Neural progenitor cell (in vitro differentiated cells): ENCODE measurements at places on chromosomes 4 and X. TPM values are rescaled to one million over a fixed set of nuclear protein-coding genes. Genes with fewer than 3 reads are reported as not detected.

DNA sequence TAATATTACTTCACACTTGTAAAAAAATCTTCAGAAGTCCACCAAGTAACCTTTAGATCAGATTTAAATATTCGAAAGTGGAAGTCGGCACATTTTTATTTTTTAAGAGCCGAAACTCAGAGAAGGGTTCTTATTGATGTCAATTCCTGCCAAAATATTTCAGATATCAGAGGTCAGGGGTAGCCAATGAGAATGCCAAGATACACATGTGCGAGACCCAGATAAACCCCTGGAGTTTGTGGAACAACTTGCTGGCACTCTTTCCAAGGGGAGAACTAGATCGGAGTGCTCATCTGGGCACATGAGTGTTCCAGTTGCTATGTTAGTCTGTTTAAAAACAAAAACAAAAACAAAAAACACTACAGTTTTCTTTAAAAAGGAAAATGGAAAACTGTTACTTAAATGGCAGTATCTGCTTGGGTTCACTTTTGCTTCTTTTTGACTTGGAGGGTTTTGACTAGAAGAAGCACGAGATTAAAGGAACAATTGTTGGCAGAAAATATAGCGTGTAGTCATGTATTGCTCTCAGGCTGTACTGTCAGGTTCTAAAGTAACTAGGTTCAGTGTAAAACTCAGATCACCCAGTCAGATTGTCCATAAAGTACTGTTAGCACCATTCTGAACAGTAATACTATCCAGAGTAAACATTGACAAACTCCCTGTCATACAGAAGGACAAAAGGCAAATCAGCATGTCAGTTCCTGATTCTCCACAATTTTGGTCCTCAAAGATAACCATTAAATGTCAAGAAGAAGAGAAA, 188.0 kb upstream of the PACRGL start:
- DNase-seq, result no peak

DNA sequence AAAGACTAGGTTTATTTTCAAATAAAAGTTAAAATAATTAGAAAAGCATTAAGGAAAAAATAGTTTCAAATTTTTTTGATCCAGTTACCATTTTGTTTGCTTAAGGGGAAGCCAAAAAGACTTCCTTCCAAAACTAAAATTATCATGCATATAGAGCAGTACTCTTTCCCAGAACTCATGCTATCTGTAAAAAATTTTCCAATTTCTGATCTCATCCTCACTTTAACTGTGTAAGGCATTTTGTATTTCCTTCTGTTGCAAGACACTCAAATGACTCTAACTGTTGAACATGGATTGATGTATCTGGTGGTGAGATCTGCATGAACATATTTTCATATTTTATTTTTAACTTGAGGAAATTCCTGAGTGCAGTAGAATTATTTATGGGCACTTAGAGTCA, 150.1 kb downstream of the ADAM29 start:
- DNase-seq, result no peak

GRCh38 chr4:122548452-122548851, 72.4 kb downstream of the IL21 start:
- DNase-seq, result no peak

FAM53A gene
- total RNA-seq, result 3.2 and 10.3 TPM in 2 replicates

ZXDA gene
- not detected in 2 replicates for total RNA-seq

DNA sequence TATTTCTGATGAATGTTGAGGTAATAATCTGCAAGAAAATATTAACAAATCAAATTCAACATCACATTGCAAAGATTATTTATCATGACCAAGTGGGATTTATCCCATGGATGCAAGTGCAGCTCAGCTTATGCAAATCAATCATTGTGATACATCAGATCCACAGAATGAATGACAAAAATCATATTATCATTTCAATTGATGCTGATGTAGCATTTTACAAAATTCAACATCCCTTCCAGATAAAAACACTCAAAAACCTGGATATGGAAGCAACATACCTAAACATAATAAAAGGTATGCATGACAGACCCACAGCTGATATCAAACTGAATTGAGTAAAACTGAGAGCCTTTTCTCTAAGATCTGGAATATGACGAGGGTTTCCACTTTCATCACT, 1915.4 kb downstream of the ARAP2 start:
- DNase-seq, result no peak

- DNase-seq, result no peak
Observed at GRCh38 chr4:156248917-156249316, 295.3 kb upstream of the CTSO start.

GRCh38 chr4:41506130-41506529, 31.8 kb upstream of the LIMCH1 start:
- no peak for DNase-seq

STBD1 gene
- total RNA-seq, result 2.5 and 5.4 TPM in 2 replicates

DNA sequence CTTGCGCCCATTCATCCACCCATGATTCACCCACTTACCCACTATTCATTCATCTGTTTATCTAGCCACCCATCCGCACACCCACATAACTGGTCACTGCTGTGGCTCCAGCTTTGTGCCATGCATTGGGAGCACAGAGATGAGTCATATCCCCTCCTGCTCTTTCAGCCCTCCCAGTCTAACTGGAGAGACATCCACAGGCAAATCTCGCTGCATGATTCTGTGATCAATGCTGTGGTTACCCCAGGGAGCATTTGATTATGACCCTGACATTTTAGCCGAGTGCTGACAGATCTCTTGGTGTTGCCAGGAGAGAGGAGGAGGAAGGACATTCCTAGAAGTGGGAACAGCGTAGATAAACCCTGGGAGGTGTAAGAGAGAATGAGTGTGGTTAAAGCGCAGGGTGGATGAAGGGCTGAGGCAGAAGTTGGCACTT, 10.4 kb upstream of the PORCN start:
- DNase-seq, result no peak

DNA sequence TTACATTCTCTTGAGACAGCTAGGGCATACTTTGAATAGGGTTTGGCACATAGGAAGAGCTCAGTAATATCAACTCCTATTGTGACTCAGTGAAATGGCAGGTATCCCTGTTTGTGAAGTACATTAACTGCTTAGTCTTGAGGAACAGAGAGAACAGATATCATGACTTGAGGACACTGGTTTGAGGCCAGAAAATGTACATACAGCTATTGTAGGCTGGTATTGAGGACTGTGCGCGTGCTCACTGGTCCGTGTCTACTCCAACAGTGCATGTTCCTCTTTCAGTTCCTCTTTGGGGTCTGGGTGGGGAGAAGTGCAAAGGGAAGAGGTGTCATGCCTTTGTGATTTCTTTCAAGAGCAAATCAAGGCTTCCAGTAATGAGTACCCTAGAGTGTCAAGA, 34.6 kb upstream of the TBC1D9 start:
- DNase-seq, result no peak

PFKFB1 gene
- total RNA-seq, result 0.17 and 0.74 TPM in 2 replicates

DNA sequence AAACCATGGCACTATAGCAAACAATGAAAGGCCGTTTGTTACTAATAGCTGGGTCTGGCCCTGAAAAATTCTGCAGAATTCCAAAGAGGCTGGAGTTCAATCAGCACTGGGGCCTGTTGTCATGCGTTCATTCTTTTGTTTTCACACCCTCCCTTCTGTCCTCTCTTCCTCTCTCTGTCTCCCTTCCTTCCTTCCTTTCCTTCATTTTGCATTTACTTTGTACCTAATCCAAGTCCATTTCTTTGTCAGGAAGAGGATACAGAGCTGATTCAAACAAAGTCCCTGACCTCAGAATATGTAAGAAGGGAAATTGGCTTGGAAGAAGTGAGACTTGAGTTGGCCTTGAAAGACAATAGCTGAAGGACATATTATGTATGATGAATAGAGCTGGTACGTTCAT, 119.6 kb upstream of the LDB2 start:
- DNase-seq, result no peak

DNA sequence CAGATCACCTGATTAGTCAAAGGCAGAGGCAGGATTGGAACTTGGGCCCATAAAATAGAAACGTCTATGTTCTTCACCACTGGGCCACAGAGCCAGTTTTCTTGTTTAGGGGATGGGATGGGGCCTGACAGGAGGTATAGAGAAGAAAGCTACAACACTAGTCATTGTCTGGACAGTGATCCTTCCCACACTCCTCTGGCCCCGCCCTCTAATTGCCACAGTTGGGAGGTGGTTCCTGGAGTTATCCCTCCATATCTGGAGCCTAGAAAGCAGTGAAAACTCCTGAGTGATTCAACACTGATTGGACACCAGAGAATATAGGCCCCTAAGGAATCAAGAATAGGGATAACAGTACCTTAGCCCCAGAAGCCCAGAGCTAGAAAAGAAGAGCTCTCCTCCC, 22.9 kb downstream of the RASL11B start:
- no peak for DNase-seq

- peak; percentile 13 for DNase-seq
Observed at GRCh38 chr4:55609393-55609866, 17.4 kb upstream of the PDCL2 start.

TMSB15A gene
- total RNA-seq, result 561 and 1,054 TPM in 2 replicates

DNA sequence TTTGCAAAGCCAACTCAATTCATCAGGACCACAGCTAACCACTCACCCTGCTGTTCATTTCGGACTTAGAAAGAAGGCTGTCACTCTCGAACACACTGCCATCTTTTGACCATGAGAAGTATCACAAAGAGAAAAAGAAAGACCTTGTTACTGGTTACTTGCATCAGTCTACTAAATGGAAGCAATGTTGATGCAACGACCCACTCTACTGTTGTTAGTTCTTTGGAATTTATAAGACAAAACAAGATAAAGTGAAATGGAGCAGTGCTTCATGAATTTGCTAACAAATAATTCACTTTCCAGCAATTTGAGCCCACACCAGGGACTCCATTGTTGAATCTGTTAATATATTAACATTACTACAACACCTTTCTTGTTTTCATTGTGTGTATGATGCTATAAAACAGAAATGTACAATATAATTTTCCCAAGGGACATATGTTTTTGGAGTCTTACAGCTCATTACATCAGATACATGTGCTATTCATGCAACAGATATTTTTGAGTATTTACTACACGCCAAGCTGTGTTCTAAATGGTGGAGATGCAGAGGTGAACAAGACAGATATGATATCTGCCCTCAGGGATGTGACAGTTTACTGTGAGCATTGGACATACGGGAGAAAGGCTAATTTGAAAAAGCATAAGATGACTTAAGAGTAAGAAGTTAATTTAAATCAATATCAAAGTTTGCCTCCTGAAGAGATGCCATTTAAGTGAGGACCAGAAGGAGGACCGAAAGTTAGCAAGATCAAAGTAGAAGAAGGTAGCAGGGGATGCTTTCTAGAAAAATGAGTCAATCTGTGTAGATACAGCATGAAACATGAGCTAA, 87.2 kb downstream of the AREG start:
- peak; percentile 71 for DNase-seq

CLDN22 gene
- not detected in 2 replicates for total RNA-seq

HTRA3 gene
- 1.6 and 2.3 TPM in 2 replicates for total RNA-seq

GRCh38 chr4:40283413-40283812, 51.7 kb upstream of the CHRNA9 start:
- DNase-seq, result no peak

GRCh38 chr4:42519803-42520417, 122.6 kb downstream of the SHISA3 start:
- peak; percentile 68 for DNase-seq
